Stimulated activated CD8-positive, alpha-beta memory T cell treated with anti-CD3 and anti-CD28 coated beads, Interleukin-12 subunit alpha, Interleukin-12 subunit beta, amount 100 ng/mL, for 4 hours (primary cell): ENCODE measurements at places on chromosomes 16 and 17.
A peak's percentile ranks its signal among the peaks of the same experiment; 100 is the strongest.

- DNase-seq = no peak
These were observed 50.0 kb downstream of the VMP1 start for GRCh38 chr17:59757470-59757869.

DNA sequence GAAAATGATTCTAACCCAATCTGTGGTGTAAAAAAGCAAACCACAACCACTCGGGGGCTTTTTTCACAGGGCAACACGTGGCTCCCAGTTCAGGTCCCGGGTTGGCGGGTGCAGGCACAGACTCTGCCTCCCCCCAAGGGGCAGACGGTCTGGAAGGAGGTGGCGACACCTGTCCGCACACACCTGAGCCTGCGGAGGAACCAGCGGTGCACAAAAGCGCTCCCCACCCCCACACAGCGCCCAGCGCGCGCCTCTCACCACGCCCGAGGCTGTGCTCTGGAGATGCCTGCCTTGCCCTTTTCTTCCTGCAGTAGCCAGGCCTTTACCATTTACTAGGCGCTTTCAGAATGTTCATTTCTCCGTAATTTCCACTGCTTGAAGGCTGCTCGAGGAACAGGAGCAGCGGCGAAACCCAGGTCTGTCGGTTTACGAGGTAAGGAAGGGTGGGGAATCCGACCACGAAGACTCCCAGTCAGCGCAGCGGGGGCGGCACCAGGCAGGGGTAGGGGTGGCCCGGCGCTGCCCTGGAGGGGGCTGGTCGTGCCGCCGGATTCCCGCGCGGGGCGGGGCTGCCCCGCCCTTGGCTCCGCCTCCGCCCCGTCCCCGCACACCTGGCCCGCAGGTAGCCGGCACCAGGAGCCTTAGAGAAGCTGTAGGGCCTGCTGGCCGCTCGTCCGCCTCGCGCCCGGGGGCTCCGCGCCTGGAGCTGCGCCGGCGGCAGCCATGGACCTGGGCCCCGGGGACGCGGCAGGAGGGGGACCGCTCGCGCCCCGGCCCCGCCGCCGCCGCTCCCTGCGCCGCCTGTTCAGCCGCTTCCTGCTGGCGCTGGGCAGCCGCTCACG is at the start of gene USP43:
TSS of gene USP43 (plus strand) at position 608 of the 842 bp plus-strand sequence. CDS start at position 724, 116 bp downstream.
- peak; percentile 4 for DNase-seq

GRCh38 chr17:76446449-76447231 is 6.3 kb downstream of the UBE2O start:
- no peak for DNase-seq

GRCh38 chr16:88719267-88719932 is 13.1 kb downstream of the CTU2 start:
- DNase-seq = no peak

DNA sequence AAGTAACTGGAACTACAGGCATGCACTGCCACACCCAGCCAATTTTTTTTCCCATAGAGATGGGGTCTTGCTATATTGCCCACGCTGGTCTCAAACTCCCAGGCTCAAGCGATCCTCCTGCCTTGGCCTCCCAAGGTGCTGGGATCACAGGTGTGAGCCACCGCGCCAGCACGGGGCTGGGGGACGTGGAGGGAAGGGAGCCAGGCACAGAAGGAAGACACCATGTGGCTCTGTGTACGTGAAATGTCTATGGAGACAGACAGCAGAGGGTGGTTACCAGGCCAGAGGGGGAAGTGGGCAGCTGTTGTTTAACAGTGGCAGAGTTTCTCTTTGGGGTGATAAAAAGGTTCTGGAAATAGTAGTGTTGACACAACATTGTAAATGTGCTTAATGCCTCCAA is 4.6 kb upstream of the PIEZO1 start:
- DNase-seq = no peak

DNA sequence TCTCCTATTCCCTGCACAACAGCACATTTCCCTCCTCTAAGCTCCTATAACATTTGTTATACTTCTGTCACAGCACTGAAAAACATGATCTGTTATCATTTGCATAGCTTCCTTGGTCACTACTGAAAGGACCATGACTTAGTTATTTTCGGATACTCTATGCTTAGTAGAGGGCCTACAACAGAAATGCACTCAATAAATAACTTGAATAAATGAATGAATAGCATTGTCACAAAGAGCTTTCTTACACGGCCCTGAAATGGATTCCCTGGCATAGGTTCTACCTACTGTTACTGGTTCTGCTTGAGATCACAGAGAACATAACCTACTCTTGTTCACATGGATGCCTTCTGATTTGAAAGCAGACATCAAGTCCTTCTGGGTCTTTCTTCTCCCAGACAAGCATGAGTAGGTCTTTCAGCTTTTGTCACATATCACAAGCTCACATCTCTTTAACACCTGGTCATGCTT is 41.6 kb downstream of the MYO1D start:
- DNase-seq = no peak

GRCh38 chr17:10683853-10684252 is 13.5 kb downstream of the SCO1 start:
- DNase-seq = no peak

GRCh38 chr16:66904428-66904845 is 14.2 kb downstream of the CDH16 start:
- no peak for DNase-seq

DNA sequence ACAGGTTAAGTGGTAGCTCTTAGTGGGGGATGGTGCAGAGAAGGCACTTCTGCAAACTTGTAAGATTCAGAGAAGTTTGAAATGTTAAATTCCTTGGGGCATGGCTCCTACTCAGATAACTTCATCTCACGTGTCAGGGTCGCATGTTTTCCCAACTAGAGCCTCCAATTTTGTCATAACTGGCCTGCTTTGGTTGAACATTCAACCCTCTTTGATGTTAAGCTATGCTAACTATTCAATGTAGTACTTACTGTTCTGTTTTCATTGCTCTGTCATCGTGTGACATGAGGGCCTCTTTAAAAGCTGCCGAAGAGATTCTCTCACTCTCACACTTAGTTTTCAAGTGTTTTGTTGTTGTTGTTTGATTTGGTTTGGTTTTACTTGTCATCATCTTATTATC is 280.8 kb downstream of the CDH11 start:
- DNase-seq = no peak

GRCh38 chr17:17078832-17079231 is 36.6 kb downstream of the MPRIP start:
- no peak for DNase-seq

GRCh38 chr17:37107406-37108083 is 158.8 kb downstream of the AATF start:
- DNase-seq = no peak

DNA sequence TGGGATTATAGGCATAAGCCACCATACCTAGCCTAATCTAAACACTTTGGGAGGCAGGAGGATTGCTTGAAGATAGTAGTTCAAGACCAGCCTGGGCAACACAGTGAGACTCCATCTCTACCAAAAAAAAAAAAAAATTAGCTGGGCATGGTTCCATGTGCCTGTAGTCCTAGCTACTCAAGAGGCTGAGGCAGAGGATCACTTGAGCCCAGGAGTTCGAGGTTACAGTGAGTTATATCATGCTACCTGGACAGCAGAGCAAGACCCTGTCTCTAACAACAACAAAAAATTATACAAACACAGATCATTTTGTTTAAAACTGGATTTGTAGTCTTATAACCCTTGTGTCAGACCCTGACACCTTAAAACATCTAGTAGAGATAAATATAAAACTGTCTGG is 7.7 kb upstream of the C16orf54 start:
- DNase-seq = no peak

DNA sequence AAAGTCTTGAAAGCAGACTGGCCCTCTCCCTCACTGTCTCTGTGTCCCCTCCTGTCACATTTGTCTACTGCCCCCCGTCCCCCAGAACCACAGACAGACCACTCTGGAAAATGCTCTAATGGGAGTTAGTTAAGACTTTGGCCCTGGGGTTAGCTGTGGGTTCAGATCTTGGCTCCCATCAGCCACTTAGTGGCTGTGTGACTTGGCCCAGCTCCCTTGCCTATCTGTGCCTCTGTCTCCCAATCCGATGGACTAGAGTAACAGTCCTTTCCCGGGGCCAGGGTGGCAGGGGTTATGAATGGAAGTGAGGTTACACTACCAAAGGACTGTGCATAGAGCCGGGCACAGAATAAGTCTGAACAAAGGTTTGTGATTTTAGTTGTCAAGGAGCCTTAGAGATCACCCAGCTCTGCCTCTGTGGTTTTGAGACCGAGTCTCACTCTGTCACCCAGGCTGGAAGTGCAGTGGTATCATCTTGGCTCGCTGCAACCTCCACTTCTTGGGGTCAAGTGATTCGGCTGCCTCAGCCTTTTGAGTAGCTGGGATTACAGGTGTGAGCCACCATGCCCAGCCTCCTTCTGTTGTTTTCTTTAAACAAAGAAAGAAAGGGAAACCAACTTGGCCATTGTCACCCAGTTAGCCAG is 23.7 kb downstream of the PPL start:
- no peak for DNase-seq

- DNase-seq = no peak
These were observed 610 bp downstream of the C16orf74 start for GRCh38 chr16:85750146-85750826.

- DNase-seq = no peak
These were observed 11.2 kb downstream of the SPNS3 start for GRCh38 chr17:4444782-4445473.

GRCh38 chr16:79334127-79334526 is 266.4 kb downstream of the MAF start:
- DNase-seq = no peak

- DNase-seq = no peak
These were observed 40.8 kb downstream of the YPEL2 start for GRCh38 chr17:59372138-59372751.
